Myometrial cell (primary cell): ENCODE measurements at places on chromosomes 5 and 9. TPM values are rescaled to one million over a fixed set of nuclear protein-coding genes. Genes with fewer than 3 reads are reported as not detected.

Gene LRRTM2
- total RNA-seq = not detected in 2 replicates

Gene C8G
- total RNA-seq = not detected in 2 replicates

Gene PRDM9
- total RNA-seq = not detected in 2 replicates

Gene MIER3
- 8.5 and 11.0 TPM in 2 replicates for total RNA-seq

Gene ZCCHC10
- total RNA-seq = 7.6 and 61.4 TPM in 2 replicates

Gene MSX2
- 0.53 TPM in 1 of 2 replicates, not detected in the other for total RNA-seq

Gene CD72
- 0.35 and 1.2 TPM in 2 replicates for total RNA-seq

Gene PCDHB6
- total RNA-seq = not detected in 2 replicates
